ENCODE measurements at places on chromosomes 13 and 19.

DNA sequence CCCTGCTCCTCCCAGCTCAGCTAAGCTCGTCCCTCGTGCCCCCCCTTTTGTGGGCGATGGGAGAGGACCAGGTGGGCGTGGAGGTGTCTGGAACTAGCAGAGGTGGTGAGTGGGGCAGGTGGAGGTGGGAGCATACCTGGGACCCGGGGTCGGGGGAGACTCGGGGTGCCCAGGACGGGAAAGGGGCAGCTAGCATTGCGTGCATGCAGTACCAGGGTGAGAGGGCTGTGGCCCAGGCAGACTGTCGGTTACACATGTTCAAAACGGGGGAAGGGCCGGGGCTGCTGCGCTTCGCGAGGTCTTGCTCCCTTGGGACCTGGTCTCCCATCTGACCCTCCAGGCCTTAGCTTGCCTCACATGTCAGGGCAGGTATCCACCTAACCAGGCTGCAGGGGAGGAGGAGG is 9.1 kb downstream of the TLE5 start:
- DNase-seq, result no peak

- no peak for DNase-seq
These were observed 5.1 kb upstream of the FCGBP start for GRCh38 chr19:39939556-39939955.

- no peak for DNase-seq
These were observed 949.6 kb upstream of the SLC10A2 start for GRCh38 chr13:104015646-104016396.

DNA sequence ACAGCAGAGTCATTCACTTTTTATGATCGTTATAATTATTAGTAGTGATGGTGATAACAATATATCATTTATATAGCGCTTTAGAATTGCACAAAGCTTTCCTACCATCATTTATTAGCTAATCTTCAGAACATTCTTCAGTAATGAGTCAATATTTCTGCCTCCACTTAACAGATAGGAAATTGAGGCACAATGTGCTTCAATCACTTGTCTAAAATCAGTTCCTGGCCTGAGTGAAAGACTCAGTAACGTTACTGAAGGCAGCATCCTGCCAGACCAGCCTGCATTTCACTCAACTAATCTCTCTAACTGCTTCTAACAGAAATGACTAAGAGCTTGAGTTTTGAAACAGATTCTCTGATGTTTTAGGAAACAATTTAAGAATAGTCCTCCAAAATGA is 412.1 kb downstream of the MZT1 start:
- no peak for DNase-seq

DNA sequence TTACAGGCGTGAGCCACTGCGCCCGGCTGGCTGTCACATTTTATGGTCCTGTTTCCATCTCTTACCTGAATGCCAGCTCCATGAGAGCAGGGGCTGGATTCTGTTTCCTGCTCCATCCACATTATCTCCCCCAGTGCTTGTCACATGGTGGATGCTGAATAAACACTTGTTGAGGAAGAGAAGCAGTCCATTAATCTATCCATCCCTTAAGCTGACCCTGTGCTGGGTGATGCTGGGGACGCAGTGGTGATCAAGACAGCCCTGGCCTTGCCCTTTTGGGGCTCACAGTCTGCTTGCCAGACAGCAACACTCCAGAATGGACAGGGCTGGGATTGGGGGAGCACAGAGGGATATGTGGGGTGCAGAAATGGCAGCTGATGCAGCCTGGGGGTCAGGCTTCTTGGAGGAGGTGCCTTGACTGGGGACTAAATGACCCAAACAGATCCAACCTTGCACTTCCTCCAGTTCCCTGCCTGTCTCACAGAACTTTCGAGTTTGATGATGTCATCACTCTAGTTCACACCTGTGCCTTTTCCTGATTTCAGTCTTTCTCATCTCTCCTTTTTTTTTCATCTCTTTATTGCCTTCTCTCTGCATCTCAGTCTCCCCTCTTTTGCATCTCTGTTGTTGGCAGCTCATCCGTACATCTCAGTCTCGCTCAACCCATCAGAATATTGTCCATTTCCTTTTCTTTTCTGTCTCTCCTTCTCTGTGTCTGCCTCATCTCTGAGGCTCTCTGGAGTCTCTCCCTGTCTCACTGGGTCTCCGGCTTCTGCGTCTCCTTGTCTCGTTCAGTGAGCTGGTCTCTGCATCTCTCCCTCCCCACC is 4.6 kb downstream of the IRF2BP1 start:
- DNase-seq, result no peak

GRCh38 chr19:12847159-12848139 is 9.1 kb downstream of the MAST1 start:
- peak; percentile 68 for DNase-seq
